Articular chondrocyte of knee joint (primary cell): ENCODE measurements at places on chromosomes 12 and 14. TPM values are rescaled to one million over a fixed set of nuclear protein-coding genes. Genes with fewer than 3 reads are reported as not detected.

The HHIPL1 gene
- total RNA-seq, result 13.1 and 17.1 TPM in 2 replicates

The ANKRD13A gene
- total RNA-seq, result 194 and 205 TPM in 2 replicates

The GRIP1 gene
- 0.26 and 0.32 TPM in 2 replicates for total RNA-seq

The HOXC4 gene
- total RNA-seq, result 2.2 and 4.6 TPM in 2 replicates

The ALDH6A1 gene
- total RNA-seq, result 34.4 and 34.8 TPM in 2 replicates

The DBX2 gene
- not detected in 2 replicates for total RNA-seq

The COL2A1 gene
- 3.2 and 3.5 TPM in 2 replicates for total RNA-seq

The HOXC12 gene
- not detected in 2 replicates for total RNA-seq

The ARHGAP9 gene
- total RNA-seq, result 0.22 TPM in 1 of 2 replicates, not detected in the other

The COPS7A gene
- total RNA-seq, result 71.5 and 77.6 TPM in 2 replicates

The NAV3 gene
- 3.1 and 10.6 TPM in 2 replicates for total RNA-seq

The REC8 gene
- total RNA-seq, result 1.3 and 1.8 TPM in 2 replicates

The ZDHHC22 gene
- total RNA-seq, result under 0.01 TPM in 1 of 2 replicates, not detected in the other

The LRRC43 gene
- 1.0 and 3.4 TPM in 2 replicates for total RNA-seq

The CFAP54 gene
- total RNA-seq, result 1.6 and 4.0 TPM in 2 replicates

The BDKRB1 gene
- total RNA-seq, result 13.2 and 21.7 TPM in 2 replicates

The TMED10 gene
- 353 and 458 TPM in 2 replicates for total RNA-seq

The EPYC gene
- 0.26 and 0.76 TPM in 2 replicates for total RNA-seq

The GNG2 gene
- total RNA-seq, result 19.2 and 33.5 TPM in 2 replicates

The RAD9B gene
- total RNA-seq, result 1.3 and 1.4 TPM in 2 replicates

The APOF gene
- total RNA-seq, result not detected in 2 replicates

The ARHGEF25 gene
- total RNA-seq, result 16.2 and 17.2 TPM in 2 replicates

The IFNG-AS1 gene
- 0.65 and 0.86 TPM in 2 replicates for total RNA-seq

The DNAJC22 gene
- 0.91 and 1.6 TPM in 2 replicates for total RNA-seq

The PCED1B gene
- total RNA-seq, result 0.13 and 0.43 TPM in 2 replicates

The SLCO1B1 gene
- not detected in 2 replicates for total RNA-seq

The KRT78 gene
- total RNA-seq, result not detected in 2 replicates

The GLIPR1L2 gene
- 0.65 and 0.97 TPM in 2 replicates for total RNA-seq

The FRS2 gene
- total RNA-seq, result 103 and 111 TPM in 2 replicates

The MYO1H gene
- total RNA-seq, result not detected in 2 replicates

The ESRRB gene
- 0.11 and 0.13 TPM in 2 replicates for total RNA-seq

The TCL1B gene
- not detected in 2 replicates for total RNA-seq

The KSR2 gene
- 0.11 TPM in 1 of 2 replicates, not detected in the other for total RNA-seq

The SCN8A gene
- 41.7 and 42.1 TPM in 2 replicates for total RNA-seq

The NFE2 gene
- total RNA-seq, result 0.43 and 0.65 TPM in 2 replicates

The LRIG3 gene
- total RNA-seq, result 190 and 197 TPM in 2 replicates

The SLC17A8 gene
- not detected in 2 replicates for total RNA-seq

The SYNDIG1L gene
- total RNA-seq, result under 0.01 TPM in 1 of 2 replicates, not detected in the other

The HCAR3 gene
- not detected in 2 replicates for total RNA-seq

The LYZ gene
- 0.13 TPM in 1 of 2 replicates, not detected in the other for total RNA-seq

The CHURC1 gene
- total RNA-seq, result 64.1 and 89.1 TPM in 2 replicates

The MYO1A gene
- total RNA-seq, result 0.32 TPM in 1 of 2 replicates, not detected in the other

The IQSEC3 gene
- 0.65 TPM in 2 replicates for total RNA-seq

The DEGS2 gene
- total RNA-seq, result under 0.01 and 0.13 TPM in 2 replicates

The KCNK10 gene
- total RNA-seq, result not detected in 2 replicates

The DMAC2L gene
- total RNA-seq, result 7.1 and 10.6 TPM in 2 replicates

The BATF gene
- total RNA-seq, result 0.65 and 0.78 TPM in 2 replicates

The MYF6 gene
- not detected in 2 replicates for total RNA-seq

The DPPA3 gene
- total RNA-seq, result not detected in 2 replicates

The SERPINA12 gene
- not detected in 2 replicates for total RNA-seq

The TSHR gene
- under 0.01 and 0.13 TPM in 2 replicates for total RNA-seq

The GCN1 gene
- total RNA-seq, result 96.1 and 104 TPM in 2 replicates

The KRT75 gene
- total RNA-seq, result 0.91 and 1.4 TPM in 2 replicates

The KIF26A gene
- 0.78 and 1.5 TPM in 2 replicates for total RNA-seq

The RSRC2 gene
- total RNA-seq, result 58.1 and 73.3 TPM in 2 replicates

The CISTR gene
- total RNA-seq, result not detected in 2 replicates

The SPATS2 gene
- 21.4 and 25.0 TPM in 2 replicates for total RNA-seq
